ENCODE measurements at places on chromosomes 4 and X.
A peak's percentile ranks its signal among the peaks of the same experiment; 100 is the strongest.

DNA sequence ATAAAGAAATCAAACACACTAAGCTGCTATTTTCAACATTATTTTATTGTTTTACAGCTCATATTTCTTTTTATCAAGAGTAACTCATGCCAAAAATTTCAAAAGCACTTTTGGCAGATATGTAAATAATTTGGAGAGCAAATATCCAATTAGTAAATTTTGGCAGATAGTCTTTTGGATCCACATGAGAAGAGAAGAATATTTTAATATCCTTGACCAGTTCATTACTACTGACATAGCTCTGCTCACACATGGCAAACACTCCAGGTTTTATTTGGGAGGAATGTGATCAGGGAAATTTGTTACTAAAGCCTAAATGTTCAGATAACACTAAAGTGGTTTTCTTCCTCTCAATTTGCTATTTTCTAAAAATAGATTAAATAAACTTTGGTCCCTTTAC, 1054.3 kb downstream of the FAT4 start:
- no peak for DNase-seq

DNA sequence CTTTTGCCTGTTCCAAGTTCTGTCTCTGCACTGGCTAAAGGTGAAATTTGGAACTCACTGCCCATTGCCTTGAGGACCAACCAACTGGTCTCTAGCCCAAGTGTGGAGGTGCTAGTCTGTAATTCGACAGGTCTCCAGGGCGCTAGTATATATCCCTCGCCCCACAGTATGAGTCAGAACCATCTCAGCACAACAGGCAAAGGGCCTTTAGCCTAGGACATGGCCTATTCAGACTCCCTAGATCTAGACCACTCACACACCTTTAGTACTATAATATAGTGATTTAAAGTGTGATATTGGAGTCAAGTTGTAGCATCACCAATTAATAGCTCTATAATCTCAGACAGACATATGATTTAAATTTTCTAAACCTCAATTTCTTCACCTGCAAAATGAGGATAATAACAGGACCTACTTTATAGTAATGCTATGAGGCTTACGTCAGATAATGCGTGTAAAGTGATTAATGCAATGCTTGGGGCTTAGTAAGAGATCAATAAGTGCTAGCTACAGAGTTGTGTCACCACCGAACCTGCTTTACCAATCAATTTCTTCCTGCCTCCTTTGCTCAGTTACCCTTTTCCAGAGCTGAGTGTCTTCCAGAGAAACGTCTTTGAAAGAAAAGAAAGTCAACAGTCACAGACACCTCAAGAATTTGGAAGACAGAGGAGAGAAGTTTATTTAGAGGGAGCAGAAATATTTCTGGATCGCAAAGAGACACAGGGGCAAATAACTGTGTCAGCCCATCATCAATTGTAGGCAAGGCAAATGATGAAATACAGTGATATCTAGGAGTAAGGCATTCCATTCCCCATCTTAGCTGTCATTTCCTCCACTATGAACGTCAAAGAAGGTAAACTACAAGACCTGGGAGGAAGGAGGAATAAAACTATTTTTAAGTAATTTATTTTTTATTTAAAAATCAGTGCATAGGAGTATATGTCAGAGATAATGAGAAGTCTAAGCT, 2.3 kb downstream of the NOX1 start:
- DNase-seq: no peak

GRCh38 chr4:180205276-180205675, 2037.9 kb upstream of the TENM3 start:
- no peak for DNase-seq

GRCh38 chr4:58406762-58407161, 1296.6 kb upstream of the IGFBP7 start:
- no peak for DNase-seq

GRCh38 chr4:2832309-2832980, 11.2 kb upstream of the ADD1 start:
- DNase-seq: no peak

DNA sequence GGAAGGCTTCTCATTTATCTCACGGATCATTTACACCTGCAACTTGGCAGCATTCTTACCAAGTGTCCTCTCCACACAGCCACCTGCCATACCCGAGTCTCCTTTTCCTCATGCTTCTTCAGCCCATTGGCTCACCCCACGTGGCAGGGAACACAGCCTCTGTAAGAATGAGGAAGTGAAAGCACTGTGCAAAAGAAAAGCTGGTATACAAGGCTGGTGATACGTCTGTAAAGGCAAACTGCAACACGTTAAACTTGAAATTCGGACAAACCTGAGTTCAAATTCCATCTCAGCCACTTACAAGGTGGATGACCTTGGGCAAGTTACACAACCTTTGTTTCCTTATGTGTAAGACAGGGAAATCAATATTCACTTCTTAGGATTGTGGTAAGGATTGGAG, 164.0 kb upstream of the RASGEF1B start:
- DNase-seq: no peak

DNA sequence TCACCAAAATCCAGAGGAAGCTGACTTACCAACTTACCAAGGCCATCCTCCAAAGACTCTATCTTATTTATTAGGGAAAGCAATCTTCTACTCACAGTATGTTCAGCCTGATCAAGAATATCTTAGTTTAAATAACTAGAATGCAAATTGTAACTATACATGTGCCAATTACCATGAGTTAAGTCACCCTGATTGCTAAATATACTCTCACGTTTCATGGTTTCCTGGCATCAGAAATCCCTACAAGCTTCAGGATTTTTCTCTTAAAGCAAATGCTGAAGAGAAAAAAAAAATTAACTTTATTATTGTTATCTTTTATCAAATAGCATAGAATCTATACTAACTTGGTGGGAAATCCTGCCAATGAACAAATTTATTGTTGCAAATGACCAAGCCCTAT, 63.0 kb upstream of the MXD4 start:
- DNase-seq: no peak

DNA sequence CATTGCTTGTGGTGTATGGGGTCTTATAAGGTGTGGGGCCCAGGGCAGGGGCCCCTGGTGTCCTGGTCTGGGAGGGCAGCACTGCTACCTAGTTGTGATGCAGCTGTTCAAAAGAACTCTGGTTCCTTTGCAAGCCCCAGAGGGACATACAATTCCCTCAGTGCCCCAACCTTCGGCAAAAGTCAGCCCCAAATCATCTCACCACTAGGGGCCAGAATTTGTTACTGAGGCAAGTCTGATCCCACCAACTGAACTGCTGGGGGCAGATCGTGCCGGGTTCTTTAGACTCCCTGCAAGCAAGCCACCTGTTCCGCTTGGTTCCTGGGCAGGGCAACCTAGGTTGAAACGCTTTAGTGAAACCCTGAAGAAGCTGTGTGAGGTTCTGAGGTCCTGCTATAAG, 180.1 kb upstream of the S100G start:
- no peak for DNase-seq

DNA sequence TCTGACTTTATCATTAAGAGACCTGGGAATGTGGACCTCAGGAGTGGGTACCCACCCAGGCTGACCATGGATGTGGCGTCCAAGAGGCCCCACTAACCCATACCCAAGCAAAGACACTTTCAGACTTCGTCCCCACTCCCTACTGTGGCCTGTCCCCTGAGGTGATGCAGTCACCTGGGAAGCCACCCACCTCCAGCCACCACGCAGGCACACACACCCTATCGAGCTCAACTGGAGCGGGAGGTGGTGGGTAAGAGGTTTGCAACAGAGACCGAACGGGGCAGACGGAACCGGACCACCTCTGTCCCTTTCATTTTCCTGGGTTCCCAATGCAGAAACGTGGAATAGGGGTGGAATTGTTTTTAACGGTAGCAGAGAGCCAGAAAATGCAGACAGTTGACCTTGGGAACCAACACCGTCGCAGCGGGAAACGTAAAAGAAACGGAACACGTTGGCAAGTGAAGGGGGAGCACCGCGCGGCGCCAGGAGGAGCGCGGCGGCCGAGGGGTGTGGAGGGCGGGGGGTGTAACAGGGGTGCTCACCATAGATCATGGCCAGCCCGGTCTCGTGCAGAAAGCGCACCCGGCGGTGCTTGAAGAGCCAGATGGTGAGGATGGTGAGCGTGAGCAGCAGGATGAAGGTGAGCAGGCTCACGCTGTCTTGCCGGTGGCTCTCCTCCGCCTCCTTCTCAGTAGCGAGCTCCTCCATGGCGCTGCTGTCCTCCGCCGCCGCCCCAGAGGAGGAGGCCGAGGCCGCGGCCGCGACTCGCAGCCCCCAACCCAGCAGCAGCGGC, 559 bp downstream of the SLC9A7 start:
- DNase-seq: peak; percentile 1

DNA sequence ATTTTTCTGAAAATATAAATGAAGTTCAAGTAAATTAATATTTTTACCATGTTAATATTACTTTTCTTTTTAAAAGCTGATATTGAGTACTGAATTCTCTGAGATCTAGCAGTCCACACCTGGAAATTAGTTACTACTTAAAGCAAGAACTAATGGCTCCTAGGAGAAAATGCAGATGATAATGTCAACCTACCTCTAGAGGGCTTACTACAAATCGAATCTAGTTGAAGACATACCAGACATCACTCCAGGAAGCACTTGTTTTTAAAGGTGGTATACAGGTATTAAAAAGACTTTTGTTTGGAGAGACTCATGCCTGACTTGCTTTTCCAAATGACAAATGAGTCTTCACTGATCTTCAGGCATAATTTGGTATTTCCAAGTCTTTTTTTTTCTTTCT, 516.4 kb upstream of the BOD1L1 start:
- no peak for DNase-seq

DNA sequence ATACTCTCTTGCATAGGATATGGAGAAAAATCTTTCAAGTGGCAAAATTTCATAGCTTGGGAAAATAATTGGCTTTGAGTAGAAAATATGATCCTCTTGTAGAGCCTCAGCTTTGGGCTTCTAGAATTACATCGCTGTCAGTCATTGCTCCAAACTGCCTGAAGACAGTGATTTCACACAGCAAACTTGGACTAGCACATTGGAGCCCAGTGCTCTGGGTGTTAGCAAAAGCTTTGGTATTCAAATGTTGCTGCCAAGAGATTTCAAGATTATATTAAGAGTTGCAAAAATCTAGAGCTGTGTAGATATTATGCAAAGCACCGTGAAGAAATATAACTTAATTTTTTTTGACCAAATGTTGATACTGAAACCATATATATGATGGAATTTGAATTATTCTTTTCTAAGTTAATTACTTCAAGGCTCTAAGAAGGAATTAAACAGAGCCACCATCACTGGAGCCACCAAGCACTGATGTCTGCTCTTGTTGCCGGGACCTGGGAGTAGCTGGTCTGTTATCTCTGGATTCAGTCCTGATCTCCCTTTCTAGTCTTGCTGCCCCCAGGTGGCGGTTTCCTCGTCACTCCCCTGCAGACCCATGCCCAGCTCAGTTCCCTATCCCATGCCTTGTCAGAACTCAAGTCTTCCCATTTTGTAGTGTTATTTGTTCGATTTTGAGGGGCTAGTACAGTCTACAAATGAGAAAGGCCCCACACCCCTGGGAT, 260.7 kb upstream of the SFRP2 start:
- DNase-seq: peak; percentile 22

DNA sequence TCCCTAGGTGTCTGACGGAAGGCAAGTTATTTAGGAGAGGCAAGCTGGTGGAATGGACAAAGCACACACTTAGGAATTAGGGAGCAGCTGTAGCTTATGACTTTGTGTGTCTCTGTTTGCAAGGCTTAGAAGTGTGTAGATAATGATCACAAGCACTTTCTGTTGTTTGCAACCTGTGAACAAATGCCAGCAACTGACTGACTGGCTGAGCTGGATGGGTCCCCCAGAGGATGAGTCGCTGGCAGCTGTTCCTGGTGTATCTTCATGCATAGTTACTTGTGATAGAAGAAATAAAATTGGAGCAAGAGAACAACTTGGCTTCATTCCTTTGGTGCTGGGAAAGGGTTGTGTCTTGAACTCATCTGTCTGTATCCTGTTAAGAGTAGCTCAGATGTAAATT, 64.2 kb upstream of the BEND4 start:
- DNase-seq: no peak

DNA sequence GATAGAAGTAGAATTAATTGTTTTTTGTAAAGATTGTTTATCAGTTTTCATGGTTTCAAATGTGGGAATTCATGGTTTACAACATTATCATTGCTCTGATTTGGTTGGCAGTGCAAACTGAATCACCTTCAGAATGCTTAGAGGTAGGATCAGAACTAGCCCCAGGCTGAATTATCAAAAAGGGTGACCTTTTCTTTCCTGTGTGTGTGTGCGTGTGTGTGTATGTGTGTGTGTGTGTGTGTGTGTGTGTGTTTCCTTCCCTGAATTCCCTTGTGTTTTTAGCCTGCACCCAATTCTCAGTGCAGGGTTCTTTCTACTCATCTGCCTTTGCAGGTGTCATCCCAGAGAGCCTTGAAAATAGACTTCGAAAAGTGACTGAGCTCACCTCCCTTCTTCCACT, 125.0 kb downstream of the BMPR1B start:
- no peak for DNase-seq

DNA sequence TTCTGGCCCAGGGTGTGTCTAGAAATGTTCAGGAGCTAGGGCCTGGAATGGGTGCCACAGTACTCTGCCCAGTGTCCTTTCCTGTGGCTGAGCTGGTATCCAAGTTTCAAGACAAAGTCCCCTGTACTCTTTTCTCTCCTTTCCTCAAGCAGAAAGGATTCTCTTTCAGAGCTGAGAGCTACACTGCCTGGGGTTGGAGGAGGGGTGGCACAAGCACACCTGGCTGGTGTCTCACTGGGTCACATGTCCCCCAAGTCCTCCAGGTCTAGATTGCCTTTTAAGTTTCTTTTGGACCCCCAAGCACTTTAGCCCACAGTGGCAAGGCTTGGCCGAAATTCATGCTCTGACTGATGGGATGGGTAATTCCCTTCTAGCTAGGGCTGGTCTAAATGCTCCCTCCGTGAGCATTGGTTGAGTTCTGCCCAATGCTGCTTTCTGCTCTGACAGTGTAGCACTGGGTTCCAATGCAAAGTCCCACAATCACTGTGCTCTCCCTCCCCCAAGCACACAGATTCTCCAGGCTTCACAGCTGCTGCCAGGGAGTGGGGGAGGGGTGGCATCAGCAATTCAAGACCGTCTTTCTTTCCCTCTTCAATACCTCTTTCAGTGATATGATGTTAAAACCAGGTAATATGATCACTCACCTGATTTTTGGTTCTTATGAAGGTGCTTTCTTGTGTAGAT, 47.8 kb downstream of the BEX3 start:
- DNase-seq: no peak

- no peak for DNase-seq
These were observed 31.8 kb downstream of the PLAC1 start for GRCh38 chrX:134626434-134626833.

DNA sequence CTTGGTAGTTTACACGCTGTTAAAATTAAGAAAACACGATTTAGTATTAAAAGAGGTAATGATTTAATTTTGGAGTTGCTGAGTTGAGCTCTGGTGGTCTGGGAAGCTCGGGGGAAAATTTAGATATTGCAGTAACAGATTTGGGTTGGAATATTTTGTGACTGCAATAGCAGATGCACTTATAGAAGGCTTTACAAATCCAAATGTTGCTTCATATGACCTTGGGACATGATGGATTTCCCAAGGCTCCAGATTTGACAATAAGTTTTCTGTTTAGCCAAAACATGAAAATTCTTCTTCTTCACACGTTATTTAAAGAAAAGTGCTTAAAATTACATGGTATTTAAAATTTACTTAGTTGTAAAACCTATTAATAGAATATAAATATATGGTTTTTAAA, 302.0 kb downstream of the SPRY1 start:
- DNase-seq: no peak

- DNase-seq: no peak
These were observed 37.4 kb downstream of the GPR143 start for GRCh38 chrX:9728261-9728660.

All from neural crest cell (in vitro differentiated cells).